ENCODE measurements at places on chromosomes 3 and 15.

GRCh38 chr3:138327831-138328230, 1.8 kb downstream of the NME9 start:
- no peak for DNase-seq

- DNase-seq: no peak
Measured at GRCh38 chr3:136567599-136568188, 184.5 kb downstream of the STAG1 start.

DNA sequence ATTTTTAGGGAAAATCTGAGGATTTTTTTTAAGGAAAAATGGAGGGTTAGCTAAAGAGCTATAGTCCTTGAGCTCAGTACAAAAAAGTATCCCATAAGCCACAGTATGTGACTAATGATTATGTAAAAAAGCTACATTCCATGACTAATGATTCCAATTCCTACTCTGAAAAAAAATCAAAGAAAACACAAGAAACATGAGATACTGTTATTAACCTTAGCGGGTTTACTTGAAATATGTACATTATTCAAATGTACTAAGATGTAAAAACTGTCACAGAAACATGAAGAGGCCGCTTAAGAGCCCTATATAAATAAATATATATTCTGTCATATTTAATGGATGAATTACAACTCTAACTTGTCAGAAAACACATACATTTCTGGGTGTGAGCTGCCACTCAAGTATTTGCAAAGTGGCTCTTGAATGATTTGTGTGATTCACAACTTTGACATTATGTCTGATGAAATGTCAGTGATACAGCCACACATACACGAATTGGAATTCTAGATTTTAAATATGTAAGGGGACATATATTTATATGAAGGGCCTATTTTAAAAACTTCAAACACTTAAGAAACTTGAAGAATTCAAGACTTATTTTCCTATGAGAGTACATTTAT, 518.7 kb upstream of the SUCLG2 start:
- DNase-seq: no peak

GRCh38 chr3:60266444-60266843, 984.8 kb downstream of the FHIT start:
- DNase-seq: no peak

- no peak for DNase-seq
Measured at GRCh38 chr15:61041886-61042285, 187.2 kb downstream of the RORA start.

GRCh38 chr3:11247362-11247761, 24.8 kb upstream of the ATG7 start:
- no peak for DNase-seq

DNA sequence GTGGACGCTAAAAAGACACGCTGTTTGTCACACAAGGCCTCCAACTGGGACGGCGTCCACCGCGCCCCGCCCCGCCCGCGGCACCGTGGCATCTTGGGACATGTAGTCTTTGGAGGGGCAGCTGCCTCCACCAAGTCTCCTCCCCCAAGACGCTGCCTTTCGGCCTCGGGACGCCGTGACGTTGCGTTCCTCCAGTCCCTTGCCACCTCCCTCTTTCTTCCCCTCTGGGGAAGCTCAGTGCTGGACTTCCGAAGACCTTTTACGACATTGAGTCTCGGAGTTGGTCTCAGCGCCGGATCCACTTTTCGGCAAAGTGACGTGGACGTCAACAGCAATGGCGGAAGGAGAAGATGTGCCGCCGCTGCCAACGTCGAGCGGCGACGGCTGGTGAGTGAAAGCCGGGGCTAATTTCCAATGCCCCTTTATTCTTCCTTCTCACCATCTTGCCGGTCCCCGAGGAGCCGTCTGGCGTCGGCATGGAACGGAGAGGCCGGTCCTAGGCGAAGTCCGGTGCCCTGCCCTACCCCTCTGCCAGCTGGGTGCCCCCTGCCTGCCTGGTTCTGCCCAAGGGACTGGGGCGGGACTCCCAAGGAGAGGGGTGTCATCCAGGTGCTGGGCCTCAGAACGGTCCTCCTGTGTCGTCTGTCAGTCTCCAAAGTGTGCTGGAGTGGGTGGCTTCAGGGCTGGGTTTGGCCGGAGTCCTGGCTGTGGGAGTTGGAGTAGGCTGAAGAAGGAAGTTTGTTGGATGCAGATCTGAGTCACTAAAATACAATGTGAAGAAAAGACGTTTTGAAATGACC, at the start of gene TBC1D23:
Gene TBC1D23 (plus strand): TSS at position 308 of the 800 bp plus-strand sequence. CDS start 27 bp downstream, at position 335.
- DNase-seq: peak; percentile 95

GRCh38 chr15:80179935-80180334, 27.1 kb downstream of the FAH start:
- DNase-seq: no peak

- DNase-seq: no peak
Measured at GRCh38 chr3:171417813-171418212, 42.4 kb downstream of the TNIK start.

Measured in stimulated activated CD4-positive, alpha-beta T cell treated with anti-CD3 and anti-CD28 coated beads, Interleukin-12 subunit alpha, Interleukin-12 subunit beta, amount 100 ng/mL, for 24 hours (primary cell).